ENCODE measurements at places on chromosomes 13 and 19. TPM values are rescaled to one million over a fixed set of nuclear protein-coding genes. Genes with fewer than 3 reads are reported as not detected.
A peak's percentile ranks its signal among the peaks of the same experiment; 100 is the strongest.

DNA sequence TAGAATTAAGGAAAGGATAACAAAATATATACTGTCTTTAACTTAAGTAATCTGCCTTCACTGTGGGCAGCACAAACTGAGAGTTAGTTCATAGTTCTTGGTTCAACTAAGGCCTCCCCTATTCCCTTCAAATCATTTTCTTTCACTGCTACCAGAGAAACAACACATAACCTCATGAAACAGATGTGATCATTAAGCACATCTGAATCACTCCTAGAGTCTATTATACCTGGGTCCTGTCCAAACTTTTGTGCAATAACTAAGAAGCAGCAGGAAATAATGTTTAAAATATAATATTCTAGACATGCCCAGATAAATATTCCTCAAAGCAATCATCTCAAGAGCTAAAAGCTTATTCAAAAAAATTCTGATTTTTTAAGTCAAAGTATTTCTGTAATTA, 62.9 kb downstream of the ZC3H13 start:
- H3K27me3 ChIP-seq = no peaks in the 10 kb centered on the region
- no peak overlapping the region for H3K27ac ChIP-seq
- H3K4me3 ChIP-seq = no peak overlapping the region
- no peaks in the 10 kb centered on the region for H3K4me1 ChIP-seq

GRCh38 chr13:102212729-102213128, 189.1 kb downstream of the FGF14 start:
- no peaks in the 10 kb centered on the region for H3K4me1 ChIP-seq
- H3K4me3 ChIP-seq = no peak overlapping the region
- H3K27ac ChIP-seq = no peak overlapping the region
- no peak for DNase-seq
- H3K27me3 ChIP-seq = no peaks in the 10 kb centered on the region
- no peaks in the 10 kb centered on the region for H3K36me3 ChIP-seq

The BEST2 gene
- total RNA-seq = not detected

The ZNF808 gene
- total RNA-seq = 13.8 TPM

DNA sequence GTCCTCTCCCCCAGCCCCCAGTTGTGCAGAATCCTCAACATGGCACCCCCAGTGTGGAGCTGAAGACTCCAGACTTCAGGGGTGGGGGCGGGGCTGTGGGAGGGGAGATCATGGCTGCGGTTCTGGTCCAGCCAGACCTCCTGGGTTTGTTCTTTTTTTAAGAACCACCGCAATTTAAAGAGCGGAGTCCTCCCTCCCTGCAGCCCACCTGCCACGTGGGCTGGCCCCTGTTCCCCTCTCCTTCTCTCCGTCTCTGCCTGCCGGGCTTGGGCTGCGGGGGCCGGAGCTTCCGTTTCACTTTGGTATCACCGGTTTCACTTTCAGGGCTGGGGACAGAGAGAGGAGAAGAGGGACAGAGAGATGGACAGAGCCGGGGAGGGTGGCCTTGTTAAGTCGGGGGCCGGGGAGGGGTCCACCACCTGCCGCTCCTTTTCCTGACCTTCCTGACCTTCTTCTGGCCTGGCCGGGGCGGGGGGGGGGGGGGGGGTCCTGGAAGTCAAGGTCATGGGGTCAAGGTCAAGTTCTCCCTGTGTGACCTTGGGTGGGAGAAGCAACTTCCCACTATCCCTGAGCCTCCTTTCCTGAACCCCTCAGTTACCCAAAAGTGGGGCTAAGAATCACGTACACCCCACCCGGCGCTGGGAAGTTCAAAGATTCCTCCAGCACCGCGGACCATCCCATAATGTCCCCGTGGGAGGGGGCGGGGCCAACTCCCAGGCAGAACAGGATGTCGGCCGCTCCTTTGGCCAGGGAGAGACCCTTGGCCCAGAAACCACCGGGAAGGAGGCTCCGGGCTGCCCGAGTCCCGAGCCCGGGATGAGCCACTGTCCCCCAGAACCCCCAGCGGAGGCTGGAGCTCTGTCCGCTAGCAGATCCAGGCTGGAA, 11.3 kb upstream of the ZBTB7A start:
- H3K36me3 ChIP-seq = no peaks in the 10 kb centered on the region
- DNase-seq = no peak
- peak overlapping the region; percentile 74 for H3K4me3 ChIP-seq
- peaks cover 14% of the 10 kb centered on the region for H3K4me1 ChIP-seq
- no peaks in the 10 kb centered on the region for H3K27me3 ChIP-seq

- H3K27me3 ChIP-seq = no peaks in the 10 kb centered on the region
- no peaks in the 10 kb centered on the region for H3K4me1 ChIP-seq
- no peak for DNase-seq
- no peak overlapping the region for H3K27ac ChIP-seq
These were observed 2850.4 kb upstream of the PCDH20 start for GRCh38 chr13:64266024-64266423.

The TUBA3C gene
- not detected for total RNA-seq

DNA sequence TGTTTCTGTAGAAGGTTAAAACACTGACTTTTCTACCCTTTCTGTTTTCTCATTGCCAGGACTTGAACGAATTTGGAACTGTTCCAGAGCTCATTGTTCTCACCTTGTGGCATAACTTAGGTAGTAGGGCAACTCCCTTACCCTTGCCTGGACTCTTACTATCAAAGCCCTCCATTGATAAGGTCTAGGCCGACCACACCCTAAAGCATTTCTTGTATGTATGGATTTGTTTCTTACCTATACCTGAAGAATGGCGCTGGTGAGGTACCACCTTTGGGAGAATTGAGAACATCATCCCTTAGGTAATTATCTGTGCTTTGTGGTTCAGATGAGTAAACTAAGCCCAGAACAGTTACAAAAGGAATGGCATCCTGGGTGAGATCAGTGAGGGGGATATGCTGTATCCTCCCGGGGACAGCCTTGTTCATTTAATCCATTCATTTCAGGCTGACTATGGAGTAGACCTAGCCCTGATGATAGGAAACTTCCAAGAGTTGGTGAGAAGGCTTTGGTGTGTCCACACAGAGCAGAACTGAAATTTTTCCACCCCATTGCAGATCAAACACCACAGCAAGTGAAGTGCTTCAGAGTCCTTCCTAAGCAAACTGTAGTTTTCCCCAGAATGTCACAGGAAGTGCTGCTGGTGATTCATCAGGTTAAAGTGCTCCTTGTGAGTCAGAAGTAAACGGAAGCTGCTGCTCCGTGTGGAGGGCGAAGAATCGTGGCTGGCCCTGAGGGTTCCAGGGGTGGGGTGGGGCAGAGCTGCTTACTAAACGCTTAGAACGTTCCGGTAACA, 113.0 kb downstream of the TEX26 start:
- H3K27me3 ChIP-seq = no peaks in the 10 kb centered on the region
- peaks cover 16% of the 10 kb centered on the region for H3K4me1 ChIP-seq
- H3K36me3 ChIP-seq = no peaks in the 10 kb centered on the region
- no peak overlapping the region for H3K27ac ChIP-seq

The ZNF625 gene
- 3.3 TPM for total RNA-seq

GRCh38 chr13:110270507-110270906, 36.5 kb downstream of the COL4A1 start:
- H3K27ac ChIP-seq = no peak overlapping the region
- DNase-seq = no peak
- H3K36me3 ChIP-seq = no peaks in the 10 kb centered on the region
- H3K4me3 ChIP-seq = no peak overlapping the region
- H3K4me1 ChIP-seq = no peaks in the 10 kb centered on the region

The RINL gene
- total RNA-seq = 51.3 TPM

GRCh38 chr19:2740314-2740656, 468 bp upstream of the SLC39A3 start:
- H3K36me3 ChIP-seq = peaks cover 12% of the 10 kb centered on the region
- H3K4me1 ChIP-seq = no peaks in the 10 kb centered on the region

The PLK5 gene
- total RNA-seq = 0.13 TPM

The ZNF579 gene
- 11.7 TPM for total RNA-seq

The ZNF524 gene
- total RNA-seq = 17.2 TPM

The RAVER1 gene
- total RNA-seq = 83.5 TPM

The MBD3L2 gene
- not detected for total RNA-seq

The SPINT2 gene
- 18.8 TPM for total RNA-seq

DNA sequence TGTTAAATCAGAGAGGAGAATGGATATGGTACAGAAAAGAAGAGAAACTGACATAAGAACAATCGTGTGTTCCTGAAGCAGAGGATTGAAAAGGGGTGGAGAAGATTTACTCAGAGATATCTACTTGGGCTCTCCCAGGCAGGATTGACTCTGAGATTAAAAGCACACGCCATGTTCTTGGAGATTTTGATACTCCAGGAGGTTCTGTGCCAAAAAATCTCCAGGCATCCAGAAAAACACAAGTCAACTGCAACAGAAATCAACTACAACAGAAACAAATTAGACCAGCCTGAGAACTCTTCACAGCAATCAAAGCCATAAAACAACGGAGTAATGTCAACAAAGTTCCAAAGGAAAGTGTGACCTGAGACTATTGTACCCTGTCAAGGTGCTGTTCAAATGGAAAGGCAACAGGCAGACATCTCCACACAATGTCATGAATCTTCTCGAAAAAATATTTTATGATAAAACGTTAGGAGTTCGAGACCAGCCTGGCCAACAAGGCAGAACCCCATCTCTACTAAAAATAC, 104.2 kb downstream of the UBL3 start:
- H3K27ac ChIP-seq = no peak overlapping the region
- 0 out of 2 replicates have a peak, but pooled peaks cover 3% of the 10 kb centered on the region for H3K27me3 ChIP-seq
- no peaks in the 10 kb centered on the region for H3K36me3 ChIP-seq
- DNase-seq = no peak
- no peaks in the 10 kb centered on the region for H3K4me1 ChIP-seq

DNA sequence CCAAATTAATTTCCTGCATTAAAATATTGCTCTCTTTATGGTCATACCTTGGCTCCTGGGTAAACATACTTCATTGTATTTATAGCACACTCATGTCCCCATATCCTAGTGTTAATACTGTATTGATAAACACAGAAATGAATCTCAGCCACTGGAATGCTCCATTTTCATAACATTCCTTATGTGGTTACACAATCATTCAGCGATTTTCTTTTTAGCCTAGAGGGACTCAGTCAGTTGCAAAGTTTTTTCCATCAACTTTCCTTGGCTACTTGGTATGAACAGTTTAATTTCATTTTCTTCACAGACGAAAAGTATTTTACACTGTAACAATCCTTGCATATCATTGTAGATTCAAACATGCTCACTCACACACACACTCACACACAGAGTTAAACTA, 471.5 kb downstream of the FGF14 start:
- H3K4me1 ChIP-seq = no peaks in the 10 kb centered on the region
- no peaks in the 10 kb centered on the region for H3K36me3 ChIP-seq

The SPTBN4 gene
- 0.18 TPM for total RNA-seq

- H3K36me3 ChIP-seq = no peaks in the 10 kb centered on the region
- no peaks in the 10 kb centered on the region for H3K4me1 ChIP-seq
- no peak overlapping the region for H3K4me3 ChIP-seq
- no peak for DNase-seq
- H3K27me3 ChIP-seq = no peaks in the 10 kb centered on the region
These were observed 112.7 kb upstream of the UBL3 start for GRCh38 chr13:29963089-29963488.

DNA sequence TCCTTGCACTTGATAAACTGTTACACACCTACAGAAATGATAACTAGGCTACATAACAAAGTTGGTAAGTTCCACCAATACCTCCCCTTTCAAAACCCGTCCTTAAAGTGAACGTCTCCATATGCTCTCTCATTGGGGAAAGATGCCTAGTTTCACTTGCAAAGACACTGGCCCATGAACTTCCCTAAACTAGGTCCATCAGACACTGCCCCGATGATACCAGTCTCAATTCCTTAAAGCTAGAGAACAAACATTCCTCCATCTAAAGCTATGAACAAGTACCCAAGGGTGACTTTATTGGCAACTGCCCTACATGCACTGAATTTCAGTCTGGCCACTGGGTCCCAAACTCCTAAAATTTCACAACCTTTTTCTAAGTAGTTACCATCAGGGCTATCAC, 39.9 kb downstream of the FOXO1 start:
- H3K36me3 ChIP-seq = no peaks in the 10 kb centered on the region
- no peaks in the 10 kb centered on the region for H3K27me3 ChIP-seq
- H3K4me1 ChIP-seq = peaks cover 31% of the 10 kb centered on the region
- H3K27ac ChIP-seq = no peak overlapping the region
- DNase-seq = no peak
- no peak overlapping the region for H3K4me3 ChIP-seq

DNA sequence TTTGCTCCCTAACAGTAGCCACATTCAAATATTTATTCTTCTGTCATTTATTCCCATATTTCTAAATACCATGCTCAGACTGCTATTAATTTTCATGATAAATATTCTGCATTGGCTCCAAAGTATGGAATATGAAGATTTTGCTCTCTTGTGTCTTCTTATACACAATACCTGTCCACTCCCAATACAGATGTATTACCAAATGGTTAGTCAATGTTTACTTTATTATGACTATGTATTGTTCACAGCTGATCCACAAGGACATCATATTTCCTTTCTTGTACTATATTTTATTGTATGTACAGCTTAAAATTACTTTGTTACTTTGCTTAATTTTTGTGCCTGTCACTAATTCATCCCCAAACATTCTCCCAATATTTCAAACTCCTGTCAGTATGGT, 322.3 kb downstream of the OXGR1 start:
- H3K4me3 ChIP-seq = no peak overlapping the region
- H3K36me3 ChIP-seq = no peaks in the 10 kb centered on the region
- DNase-seq = no peak
- H3K4me1 ChIP-seq = no peaks in the 10 kb centered on the region

DNA sequence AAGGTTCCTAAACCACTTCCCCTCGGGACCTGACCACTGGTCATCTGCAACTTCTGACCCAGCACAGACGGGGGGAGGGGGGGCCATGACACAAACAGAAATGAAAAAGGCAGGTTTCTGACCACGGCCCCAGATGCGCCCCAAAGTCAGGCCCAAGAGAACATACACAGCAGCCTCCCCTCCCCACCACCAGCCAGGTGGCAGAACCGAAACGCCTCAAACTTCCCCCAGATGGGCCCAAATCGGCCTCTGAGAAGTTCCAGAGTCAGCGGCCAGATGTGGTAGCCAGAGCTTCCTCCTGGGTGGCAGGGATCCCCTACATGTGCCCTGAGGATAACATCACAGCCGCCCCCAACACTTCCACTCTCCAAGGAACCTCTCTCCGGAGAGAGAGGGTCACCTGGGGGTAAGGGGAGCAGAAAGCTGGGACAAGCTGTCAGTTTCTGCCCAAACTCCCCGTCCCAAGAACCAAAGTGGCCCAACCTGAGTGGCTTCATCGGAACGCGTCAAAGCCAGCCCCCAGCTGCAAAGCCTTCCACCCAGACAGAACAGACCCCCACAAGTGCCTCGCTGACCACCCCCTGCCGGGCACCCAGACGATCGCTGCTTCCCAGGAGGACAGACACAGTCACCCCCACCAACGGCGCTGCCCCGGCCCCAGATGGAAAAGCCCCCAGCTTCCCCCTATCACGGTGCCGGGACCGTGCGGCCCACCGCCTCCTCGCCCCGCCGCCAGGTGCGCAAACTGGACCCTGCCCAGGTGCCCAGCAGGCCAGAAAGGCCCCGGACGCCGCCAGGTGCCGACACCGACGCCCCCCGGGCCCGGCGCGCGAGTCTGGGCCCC, 800 bp downstream of the ELL start:
- peak overlapping the region; percentile 98 for H3K4me3 ChIP-seq
- H3K4me1 ChIP-seq = peaks cover 8% of the 10 kb centered on the region
- H3K36me3 ChIP-seq = no peaks in the 10 kb centered on the region
- H3K27ac ChIP-seq = peak overlapping the region; percentile 89
- no peaks in the 10 kb centered on the region for H3K27me3 ChIP-seq

The CGB3 gene
- total RNA-seq = not detected
